Activated CD4-positive, alpha-beta T cell treated with anti-CD3 and anti-CD28 coated beads, Interleukin-2, Interleukin-6, amounts not matched to agents 100 ng/mL and 50 ng/mL, durations not matched to agents 16 hours and 8 hours (primary cell): ENCODE measurements at places on chromosomes 2 and 18.

DNA sequence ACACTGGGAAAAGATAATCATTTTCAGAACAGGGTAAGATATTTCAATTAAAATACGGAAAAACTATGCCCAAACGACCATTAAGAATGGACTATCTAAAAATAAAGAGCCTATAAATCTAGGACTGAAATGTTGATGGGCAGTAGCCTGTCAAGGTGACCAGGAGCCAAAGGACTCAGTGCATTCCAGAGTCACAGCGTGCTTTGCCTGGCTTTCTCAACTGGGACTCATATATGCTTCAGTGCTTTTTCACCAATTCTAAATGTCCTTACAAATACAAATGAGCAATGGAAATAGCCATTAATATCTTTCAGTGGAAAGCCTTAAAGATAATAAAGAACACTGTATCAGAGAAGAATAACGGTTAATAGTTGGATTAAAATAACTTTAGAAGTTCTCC, 35.4 kb downstream of the PREPL start:
- no peak for DNase-seq

- DNase-seq = no peak
These were observed 47.8 kb upstream of the GALNT13 start for GRCh38 chr2:153823880-153824279.

DNA sequence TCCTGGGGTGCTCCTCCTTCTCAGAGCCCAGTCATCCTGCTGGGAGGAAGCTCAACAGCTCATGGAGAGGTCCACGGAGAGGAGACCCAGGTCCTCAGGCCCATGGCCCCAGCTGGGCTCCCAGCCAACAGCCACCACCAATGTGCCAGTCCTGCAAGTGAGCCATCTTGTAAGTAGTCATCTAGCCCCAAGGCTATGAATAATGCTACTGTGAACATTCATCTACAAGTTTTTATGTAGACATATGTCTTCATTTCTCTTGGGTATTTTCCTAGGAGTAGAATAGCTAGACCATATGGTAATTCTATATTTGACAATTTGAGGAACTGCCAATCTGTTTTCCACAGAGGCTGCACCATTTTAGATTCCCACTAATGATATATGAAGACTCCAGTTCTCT, 166.1 kb downstream of the MTCL1 start:
- no peak for DNase-seq

DNA sequence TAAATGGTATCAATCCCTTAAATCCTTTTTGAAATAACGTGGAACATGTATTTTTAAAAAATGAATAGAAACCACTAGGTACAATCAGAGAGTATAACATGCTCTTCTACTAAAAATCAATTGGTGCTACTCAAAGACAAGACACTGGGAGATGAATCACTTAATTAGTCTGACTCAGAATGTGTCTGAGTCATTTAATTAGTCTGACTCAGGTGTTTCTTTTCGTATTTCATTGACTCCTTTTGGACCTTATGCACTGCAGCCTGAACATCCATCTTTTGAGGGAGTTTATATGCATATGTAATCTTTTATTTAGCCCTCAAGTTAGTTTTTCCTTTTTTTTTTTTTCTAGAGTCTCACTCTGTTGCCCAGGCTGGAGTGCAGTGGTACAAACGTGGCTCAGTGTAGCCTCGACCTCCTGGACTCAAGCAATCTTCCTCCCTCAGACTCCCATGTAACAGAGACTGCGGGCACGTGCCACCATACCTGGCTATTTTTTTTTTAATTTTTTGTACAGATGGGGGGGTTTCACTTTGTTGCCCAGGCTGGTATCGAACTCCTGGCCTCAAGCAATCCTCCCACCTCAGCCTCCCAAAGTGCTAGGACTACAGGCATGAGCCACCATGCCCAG, 26.5 kb downstream of the PPP4R3B start:
- DNase-seq = peak; percentile 74

DNA sequence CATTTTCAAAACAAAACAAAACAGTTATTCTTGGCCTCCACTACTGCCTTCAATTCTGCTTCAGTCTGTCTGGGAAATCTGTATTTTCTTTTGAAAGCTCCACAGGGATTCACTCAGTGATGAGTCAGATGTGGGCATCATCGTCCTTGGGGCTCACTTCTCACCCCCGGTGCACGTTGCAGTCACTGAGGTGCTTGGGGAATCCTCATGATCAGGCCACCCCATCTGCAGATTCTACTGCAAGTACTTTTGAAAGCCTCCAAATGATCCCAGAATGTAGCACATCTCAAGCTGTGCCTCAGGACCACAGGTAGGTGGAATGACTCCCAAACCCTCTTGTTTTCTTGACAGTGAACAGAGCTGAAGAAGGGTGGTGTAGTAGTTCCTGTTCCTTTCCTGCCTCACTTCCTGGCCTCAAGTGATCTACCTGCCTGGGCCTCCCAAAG, 34.3 kb downstream of the LPIN2 start:
- DNase-seq = no peak

- no peak for DNase-seq
These were observed 60.9 kb downstream of the METTL4 start for GRCh38 chr18:2510416-2510815.

GRCh38 chr2:95346738-95347671, 49.9 kb downstream of the KCNIP3 start:
- no peak for DNase-seq

GRCh38 chr2:233455491-233455890, 101.2 kb downstream of the DGKD start:
- no peak for DNase-seq

- DNase-seq = no peak
These were observed 31.6 kb upstream of the FZD5 start for GRCh38 chr2:207801259-207801658.

GRCh38 chr2:72148003-72148836, 558 bp upstream of the CYP26B1 start:
- no peak for DNase-seq

- no peak for DNase-seq
These were observed 35.2 kb upstream of the NOSTRIN start for GRCh38 chr2:168767258-168767657.

DNA sequence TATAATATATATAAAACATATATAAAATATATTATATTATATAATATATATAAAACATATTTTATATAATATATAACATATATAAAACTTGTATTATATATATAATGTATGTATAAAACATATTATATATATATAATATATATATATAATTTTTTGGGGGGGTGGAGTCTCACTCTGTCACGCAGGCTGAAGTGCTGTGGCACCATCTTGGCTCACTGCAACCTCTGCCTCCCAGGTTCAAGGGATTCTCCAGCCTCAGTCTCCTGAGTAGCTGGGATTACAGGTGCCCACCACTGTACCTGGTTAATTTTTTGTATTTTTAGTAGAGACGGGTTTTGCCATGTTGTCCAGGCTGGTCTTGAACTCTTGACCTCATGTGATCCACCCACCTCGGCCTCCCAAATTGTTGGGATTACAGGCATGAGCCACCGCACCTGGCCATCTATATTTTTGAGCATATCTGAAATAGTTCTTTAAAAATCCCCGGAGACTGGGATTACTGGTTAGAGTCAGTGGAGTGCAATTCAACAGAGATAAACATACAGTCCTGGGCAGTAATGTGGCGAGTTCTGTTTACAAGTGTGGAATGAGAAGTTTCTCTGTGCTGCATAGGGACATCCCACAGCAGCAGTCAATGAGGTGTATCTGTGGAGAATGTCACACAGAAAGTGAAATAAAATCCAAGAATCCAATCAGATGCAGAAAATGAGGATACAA, 208.4 kb downstream of the MYCN start:
- no peak for DNase-seq

- no peak for DNase-seq
These were observed 389.6 kb downstream of the TGIF1 start for GRCh38 chr18:3839581-3839981.

DNA sequence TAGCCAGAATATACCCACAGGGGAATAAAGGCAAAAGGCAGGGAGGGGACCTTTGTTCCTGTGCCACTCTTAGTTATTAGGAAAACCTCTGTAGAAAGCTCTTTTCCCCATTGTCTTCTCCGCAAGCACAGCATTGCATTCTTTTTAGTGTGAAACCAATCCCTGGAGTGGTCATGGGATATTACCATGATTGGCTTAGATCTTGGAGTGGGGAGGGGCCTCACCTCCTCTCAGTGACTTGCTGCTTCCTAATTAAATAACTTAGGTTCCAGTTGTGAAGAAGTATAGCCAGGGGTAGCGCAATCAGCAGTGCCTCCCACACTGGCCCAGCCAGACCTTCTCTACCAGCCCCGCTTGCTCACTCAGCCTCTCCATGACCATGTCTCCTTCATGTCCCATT, 49.9 kb upstream of the AFF3 start:
- DNase-seq = no peak

DNA sequence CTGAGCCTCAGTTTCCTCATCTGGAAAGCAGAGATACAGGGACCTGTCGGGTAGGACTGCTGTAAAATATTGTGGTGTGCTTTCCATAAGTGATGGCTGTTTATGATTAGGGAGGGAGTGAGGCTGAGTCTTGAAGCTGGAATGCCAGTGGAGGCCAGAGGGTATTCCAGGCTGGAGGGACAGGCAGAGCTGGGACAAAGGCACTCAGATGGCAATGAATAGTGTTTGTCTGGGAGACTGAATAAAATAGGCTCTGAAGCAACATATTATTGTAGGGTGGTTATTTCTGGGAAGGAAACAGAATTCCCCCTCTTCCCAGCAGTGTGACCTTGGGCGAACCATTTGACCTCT, 120.7 kb downstream of the INHBB start:
- DNase-seq = no peak

DNA sequence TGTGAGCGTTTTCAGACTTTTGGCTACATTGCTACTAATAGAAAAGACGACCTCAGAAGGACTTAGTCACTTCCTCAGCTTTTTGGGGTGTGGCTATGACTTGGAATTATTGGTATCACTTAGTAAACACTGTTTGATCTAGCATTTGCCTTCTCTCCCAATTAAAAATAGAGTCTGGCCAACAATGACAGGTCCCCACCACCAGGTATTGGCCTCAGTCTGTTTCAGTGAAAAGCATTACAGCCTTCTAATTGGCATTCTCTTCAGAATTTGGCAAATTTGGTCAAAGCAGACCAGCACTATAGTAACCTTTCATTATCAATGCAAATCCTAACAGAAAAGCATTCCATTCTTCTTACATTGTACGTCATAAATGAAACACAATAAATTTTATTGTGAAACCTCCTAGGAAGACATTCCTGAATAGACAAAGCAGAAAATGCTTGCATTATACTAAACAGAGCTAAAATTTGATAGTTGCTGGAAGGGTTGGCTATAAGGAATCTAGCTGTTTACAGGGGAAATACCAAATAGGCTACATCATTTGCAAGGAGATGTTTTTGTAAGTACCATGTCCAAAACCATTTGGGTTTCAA, 613.9 kb downstream of the IRS1 start:
- DNase-seq = no peak

DNA sequence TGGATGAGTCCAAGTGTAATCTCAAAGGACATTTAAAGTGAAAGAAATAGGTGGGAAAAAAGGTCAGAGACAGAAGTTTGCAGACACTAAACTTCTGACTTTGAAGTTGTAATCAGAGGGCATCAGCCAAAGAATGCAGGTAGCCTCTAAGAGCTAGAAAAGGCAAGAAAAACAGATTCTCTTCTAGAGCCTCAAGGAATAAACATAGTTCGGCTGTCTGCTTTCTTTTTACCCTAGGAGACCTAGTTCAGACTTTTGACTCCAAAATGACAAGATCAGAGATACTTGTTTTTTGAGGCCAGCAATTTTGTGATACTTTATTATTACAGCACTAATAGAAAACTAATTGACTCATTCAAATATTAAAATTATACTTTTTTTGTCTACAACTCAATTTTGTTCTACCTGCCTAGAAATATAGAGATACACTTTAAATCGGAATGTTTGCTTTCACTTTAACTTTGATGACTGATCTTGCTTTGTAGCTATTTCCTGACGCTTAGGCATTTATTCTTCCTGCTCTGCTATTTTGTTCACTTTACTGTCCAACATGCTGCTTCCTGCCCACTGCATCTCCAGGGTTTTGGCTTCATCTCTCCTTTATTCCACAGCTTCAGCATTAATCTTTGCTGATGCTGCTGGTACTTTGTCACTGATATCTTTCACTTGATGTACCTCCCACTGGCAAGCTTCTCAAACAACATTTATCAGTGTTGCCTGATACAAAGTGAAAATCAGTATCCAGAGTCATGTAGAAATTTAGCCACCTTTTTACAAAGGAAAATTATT, 272.5 kb downstream of the DSEL start:
- peak; percentile 13 for DNase-seq

GRCh38 chr2:60838481-60838880, 42.9 kb upstream of the REL start:
- DNase-seq = no peak

GRCh38 chr2:25917832-25918231, 39.5 kb upstream of the ASXL2 start:
- DNase-seq = no peak

DNA sequence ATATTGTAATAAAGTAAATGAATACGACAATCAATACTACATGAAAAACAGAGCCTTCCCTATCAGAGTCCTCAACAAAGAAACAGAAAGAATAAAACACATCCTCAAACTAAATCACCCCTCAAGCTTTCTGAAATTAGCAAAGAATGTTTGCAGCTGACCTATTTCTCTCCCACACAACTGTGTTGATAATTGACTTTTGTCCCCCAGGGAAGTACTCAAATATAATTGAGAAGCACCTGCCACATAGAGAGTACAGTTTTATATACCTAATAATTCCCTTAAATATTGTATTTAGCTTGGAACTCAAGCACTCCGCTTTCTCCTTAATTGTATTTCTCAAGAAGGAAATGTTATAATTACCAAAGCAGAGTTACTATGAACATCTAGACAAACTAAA, 12.6 kb downstream of the CACNB4 start:
- DNase-seq = no peak

- peak; percentile 78 for DNase-seq
These were observed 6.0 kb downstream of the ANKRD44 start for GRCh38 chr2:197304556-197305011.

DNA sequence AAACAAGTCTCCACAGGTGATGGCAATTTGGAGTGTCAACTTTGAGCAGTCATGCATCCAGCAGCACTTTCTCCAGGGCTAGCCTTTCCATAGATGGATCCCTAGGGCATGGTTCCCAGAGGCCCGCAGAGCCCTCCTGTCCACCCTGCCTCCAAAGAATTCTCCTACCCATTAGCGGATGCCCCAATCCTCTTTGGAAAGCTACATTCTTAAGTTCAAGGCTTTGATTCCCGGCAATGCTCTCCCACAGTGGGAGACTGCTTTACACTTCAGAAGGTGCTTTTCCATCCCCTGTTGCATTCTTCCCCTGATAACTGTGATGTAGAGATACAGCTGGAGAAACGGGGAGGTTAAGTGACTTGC, 61.3 kb downstream of the ACAA2 start:
- DNase-seq = no peak

- DNase-seq = peak; percentile 60
These were observed 245.3 kb downstream of the STK39 start for GRCh38 chr2:168002021-168002553.

DNA sequence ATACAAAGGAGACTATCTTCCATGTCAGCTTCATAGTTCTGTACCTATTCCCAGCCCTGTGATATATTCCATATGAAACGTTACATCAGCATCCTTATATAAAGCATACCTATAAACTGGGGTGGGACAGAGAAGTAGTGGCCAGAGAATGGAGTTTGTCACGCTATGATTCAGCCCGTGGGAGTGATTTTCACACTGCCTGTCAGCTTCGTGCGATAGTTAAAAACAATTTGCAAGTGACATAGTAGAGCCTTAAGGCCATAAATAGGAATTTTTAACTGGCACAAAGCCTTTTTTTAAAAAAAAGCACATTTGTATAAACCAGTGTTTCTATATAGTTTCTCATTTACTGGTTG, 30.2 kb downstream of the PKP4 start:
- DNase-seq = no peak

GRCh38 chr2:42089340-42089925, 41.6 kb downstream of the PKDCC start:
- peak; percentile 71 for DNase-seq

- DNase-seq = no peak
These were observed 42.5 kb downstream of the LYPD1 start for GRCh38 chr2:132627536-132627935.
